Astrocyte of the spinal cord (primary cell): ENCODE measurements at places on chromosomes 11 and 22.

DNA sequence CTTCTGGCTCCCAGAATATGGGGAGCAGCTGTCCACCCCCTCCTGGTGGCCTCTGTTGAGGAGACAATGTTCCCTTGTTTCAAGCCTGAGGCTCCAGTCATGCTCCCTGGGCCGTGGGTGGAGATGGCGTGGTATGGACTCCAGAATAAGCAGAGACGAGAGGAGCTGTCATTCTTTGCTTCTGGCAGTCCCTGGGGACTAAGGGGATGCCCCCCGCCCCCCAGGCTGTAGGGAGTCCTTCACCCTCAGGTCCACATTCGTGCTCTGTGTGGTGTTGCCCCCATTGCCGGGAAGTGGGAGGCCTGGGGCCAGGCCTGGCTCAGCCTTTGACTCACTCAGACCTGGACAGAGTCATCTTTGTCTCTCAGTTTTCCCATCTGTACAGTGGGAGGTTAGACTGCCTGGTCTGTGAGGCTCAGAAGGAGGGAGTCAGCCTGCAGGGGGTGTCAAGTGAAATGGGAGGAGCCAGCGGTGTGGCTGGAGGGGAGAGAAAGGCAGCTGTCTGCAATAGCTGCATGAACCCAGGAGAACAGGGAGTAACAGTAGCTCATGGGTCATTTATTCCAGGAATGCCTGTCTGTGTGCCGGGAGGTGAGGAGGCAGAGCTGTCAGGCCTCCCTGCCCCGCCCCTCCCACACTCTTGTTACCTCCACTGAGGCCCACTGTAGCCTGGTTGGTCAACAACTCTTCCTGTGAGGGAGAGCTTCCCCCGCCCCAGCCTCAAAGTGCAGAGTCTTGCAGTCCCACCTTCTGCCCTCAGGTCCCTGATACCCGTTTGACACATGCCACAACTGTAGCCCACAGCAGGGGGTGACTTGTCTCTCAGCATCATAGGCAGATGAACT lies 6.3 kb downstream of the ARHGEF17 start:
- peak; percentile 76 for DNase-seq

GRCh38 chr11:61752117-61752924 lies at the start of gene MYRF:
TSS of gene MYRF (plus strand) at chr11:61752636. CDS start at chr11:61752745, 109 bp downstream.
- DNase-seq = no peak

DNA sequence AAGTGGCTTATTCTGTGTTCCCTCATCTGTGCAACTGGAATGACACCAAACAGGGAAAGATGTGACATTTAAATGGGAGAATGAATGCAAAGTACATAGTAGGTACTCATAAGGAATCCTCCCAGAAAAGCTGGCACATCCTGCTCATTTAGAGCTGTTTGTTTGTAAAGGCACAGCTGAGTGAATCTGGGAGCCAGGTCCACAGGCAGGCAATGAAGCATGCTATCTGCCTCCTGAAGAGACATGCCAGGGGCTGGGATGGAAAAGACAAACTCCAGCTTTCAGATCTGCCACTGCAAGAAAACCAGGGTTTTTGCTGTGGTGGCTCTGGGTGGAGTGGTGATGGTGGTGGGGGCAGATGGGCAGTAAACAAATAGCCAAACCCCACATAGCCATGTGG lies 150.1 kb downstream of the TENM4 start:
- DNase-seq = no peak

- DNase-seq = no peak
Observed at GRCh38 chr11:116342148-116342547, 430.6 kb downstream of the BUD13 start.

GRCh38 chr11:118645066-118645715 lies 34.3 kb downstream of the TREH start:
- DNase-seq = no peak

GRCh38 chr11:28636033-28636432 lies 527.8 kb downstream of the METTL15 start:
- DNase-seq = no peak

- DNase-seq = no peak
Observed at GRCh38 chr11:91686281-91686680, 538.3 kb upstream of the FAT3 start.

GRCh38 chr22:22226448-22227187 lies 18.0 kb upstream of the VPREB1 start:
- DNase-seq = no peak

DNA sequence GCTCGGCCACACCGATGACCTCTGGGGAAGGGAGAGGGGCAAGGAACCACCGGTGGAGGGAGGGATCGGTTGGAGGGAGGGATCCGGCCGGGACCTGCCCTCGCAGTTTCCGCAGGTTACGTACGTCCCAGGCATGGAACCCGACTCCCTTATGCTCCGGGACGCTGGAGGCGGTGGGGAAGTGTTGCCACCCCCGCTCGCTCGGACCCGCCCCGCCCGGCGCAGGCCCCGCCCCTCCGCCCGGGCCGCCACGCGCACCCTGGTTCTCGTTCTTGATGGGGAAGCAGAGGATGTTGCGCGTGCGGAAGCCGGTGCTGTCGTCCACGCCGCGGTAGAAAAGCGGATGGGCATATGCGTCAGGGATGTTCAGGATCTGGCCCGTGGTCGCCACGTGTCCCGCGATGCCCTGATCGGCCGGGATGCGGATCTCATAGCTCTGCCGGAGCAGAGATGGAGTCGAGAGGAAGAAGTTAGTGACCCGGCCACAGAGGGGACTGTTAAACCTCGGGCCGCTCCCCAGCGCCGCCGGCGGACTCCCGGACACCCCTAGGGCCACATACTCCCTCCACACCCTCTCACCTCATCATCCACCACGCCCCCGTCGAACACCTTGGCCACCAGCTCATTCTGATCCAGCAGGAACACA lies 89.8 kb downstream of the PDE2A start:
- DNase-seq = no peak

DNA sequence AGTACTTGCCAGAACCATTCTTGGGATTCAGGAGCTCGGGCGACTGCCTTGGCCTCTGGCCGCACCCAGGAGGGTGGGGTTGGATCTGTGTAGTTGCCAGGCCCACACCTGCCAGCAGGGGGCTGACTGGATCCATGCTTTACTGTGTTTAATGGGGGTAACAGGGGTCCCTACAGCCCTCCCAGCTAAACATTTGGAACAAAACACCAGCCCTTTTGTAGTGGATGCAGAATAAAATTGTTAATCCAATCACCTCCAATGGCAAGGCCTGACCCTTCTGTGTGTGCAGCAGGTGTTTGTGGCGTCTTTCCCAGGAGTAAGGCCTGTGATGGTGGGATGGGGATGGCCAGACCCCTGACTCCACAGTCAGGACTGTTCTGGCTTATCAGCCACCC lies 22.5 kb downstream of the SUN2 start:
- no peak for DNase-seq

GRCh38 chr11:102398297-102398696 lies 51.3 kb downstream of the BIRC2 start:
- DNase-seq = no peak

- no peak for DNase-seq
Observed at GRCh38 chr22:37351232-37351631, 68.9 kb downstream of the CYTH4 start.

GRCh38 chr22:18110954-18111758 lies 547 bp downstream of the TUBA8 start:
- DNase-seq = no peak

DNA sequence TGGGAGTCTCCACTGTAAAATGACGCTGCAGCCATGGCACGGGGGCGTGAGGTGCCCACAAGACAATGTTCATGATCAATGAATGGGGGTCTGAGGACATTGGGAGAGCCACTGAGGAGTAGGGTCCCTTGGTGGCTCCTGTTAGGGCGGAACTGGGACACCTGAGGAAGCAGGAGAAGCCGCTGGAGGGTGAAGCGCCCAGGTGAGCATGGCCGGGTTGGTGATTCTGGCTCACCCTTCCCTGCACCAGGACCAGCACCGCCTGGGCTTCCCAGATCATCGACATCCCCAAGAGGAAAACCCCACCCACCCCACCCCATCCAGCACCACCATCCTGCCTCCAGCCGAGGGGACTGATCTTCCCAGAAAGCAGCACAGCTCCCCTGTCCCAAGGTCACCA lies 30.6 kb downstream of the SHANK2 start:
- no peak for DNase-seq

DNA sequence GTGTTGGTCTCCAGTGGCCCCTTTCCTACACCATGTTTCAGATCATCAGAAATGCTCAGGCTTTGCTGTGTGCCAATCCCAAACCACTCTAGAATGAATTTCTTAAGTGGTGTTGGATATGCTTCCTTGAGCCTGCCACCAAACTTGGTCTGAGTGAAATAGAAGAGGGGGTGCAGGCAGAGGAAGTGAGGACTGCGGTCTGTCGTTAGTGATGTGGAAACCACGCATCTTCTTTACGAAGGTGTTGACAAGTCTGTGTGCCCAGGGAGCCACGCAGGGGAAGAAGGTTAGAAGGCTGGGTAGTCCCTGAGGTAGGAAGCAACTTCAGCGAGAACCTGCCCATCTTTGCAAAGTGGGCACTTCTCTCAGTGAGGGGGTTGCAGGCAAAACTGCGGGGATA lies 187.4 kb upstream of the NAV2 start:
- no peak for DNase-seq

- DNase-seq = no peak
Observed at GRCh38 chr22:25080855-25081254, 118.8 kb upstream of the CRYBB3 start.

DNA sequence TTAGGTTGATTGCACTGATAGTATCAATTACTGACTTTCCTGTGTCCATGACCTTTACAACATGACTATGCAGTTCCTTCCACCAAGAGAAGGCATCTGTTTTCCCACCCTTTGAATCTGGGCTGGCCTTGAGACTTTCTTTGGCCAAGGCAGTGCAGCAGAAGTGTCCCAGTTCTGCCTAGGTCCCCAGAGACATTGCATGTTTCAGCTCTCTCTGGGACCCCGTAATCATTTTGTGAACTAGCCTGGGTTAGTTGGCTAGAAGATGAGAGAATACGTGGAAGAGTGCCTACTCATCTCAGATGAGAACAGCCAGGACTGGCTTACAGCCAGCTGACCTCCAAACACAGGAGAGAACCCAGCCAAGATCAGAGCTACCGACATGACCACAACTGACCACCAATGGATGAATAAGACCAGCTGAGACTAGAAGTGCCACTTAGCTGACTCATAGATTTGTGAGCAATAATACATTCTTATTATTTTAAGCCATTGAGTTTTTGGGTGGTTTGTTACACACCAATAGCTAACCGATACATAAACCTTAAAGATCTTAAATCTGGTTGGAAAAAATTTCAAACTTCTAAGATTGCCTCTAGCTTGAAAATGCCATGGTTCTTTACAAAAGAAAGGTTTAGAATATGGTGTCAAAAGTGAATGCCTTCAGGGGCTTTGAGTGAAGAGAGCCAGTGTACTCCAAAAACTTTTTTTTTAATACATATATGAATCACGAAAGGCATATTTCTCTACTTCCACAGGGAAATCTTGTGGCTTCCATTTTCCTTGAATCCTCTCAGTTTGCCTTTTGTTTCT lies 145.2 kb downstream of the FBXO7 start:
- peak; percentile 76 for DNase-seq

DNA sequence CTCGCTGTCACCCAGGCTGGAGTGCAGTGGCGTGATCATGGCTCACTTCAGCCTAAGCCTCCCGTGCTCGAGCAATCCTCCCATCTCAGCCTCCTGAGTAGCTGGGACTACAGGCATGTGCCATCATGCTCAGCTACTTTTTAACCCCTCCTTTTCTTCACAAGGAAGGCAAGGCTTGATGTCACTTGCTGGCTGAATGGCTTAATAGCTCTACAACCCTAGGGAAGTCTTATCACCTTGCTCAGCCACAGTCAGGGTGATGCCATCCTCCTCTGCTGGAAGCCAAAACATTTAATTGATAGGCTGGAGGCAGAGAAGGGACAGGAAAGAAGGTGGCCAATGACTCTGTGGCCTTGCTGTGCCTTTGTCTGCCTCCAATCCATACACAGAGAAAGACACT lies 131.9 kb downstream of the MED15 start:
- DNase-seq = no peak

DNA sequence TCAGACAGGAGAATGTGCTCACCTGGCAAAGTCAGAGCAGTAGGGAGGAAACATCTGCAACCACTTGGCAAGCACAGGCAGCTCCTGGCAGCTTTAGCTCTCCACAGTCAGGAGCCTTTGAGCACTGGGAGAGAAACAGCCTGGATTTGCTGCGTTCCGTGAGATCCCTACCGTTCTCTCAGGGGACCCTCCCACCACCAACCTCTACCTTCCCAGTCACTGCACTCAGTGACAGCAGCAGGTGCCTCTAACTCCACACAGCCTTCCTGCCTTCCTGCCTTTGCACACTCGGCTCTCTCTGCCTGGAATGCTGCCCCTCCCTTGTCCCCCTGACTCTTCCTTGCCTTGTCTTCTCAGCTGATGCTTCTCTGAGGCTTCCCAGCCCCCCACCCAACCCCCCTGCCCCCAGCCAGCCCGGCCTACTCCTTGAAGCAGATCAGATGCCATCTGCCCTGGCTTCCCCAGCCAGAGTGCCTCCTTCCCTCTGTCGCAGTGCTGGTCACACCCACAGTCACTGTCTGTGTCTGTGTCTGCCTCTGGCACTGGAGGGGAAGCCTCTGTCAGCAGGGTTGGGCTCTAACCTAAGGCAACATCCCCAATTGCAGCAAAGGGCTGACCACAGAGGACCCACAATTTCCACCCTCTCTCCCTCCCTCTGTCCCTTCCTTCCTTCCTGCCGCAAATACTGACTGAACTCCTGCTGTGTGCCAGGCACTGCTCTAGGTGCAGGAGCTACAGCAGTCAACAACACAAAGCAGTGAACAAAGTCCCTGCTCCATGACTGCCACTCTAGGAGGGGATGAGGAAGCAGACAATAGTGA lies 14.9 kb upstream of the TSKU start:
- no peak for DNase-seq

- DNase-seq = no peak
Observed at GRCh38 chr22:17629641-17630040, 1.1 kb upstream of the ATP6V1E1 start.

- no peak for DNase-seq
Observed at GRCh38 chr11:95495706-95496105, 264.7 kb upstream of the SESN3 start.

- DNase-seq = no peak
Observed at GRCh38 chr11:29612423-29612822, 404.4 kb downstream of the KCNA4 start.

DNA sequence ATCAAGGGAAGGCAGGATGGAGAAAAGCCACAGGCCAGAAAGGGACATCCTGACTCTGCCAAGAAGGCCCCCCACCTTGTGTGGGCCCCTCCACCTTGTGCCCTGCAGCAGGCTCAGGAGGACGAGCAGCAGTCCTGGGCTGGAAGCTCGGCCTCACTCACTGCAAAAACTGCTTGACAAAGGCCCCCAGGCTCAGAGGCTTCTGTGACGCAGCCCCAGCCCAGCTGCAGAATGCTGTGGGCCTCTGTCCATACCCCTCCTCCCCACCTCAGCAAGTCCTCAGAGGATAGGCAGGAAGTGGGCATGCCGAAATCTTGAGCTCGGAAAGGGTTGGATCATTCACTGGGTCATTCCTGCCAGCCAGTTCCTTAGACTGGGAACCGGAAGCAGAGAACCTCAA lies 61.9 kb downstream of the NRXN2 start:
- DNase-seq = peak; percentile 29

DNA sequence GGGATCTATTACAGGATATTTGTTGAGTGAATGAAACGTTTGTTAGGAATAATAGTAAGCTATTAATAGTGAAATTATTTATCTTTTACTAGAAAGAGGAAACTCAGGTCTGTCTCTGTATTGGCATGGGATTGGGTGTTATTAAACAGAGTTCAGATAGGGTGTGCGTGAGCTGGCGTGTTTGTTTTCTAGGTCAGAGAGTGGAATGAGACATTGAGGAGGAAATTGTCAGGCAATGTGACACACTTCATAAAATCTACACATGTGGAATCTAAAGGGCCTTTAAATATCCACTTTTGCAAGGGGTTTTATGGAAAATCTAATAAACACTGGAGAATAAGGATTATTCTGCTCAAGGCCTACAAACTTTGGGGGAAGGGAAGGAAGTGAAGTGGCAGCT lies 552.9 kb downstream of the NTM start:
- no peak for DNase-seq
